WTC11 (cell line): ENCODE measurements at places on chromosomes 5 and 9. TPM values are rescaled to one million over a fixed set of nuclear protein-coding genes. Genes with fewer than 3 reads are reported as not detected.

DNA sequence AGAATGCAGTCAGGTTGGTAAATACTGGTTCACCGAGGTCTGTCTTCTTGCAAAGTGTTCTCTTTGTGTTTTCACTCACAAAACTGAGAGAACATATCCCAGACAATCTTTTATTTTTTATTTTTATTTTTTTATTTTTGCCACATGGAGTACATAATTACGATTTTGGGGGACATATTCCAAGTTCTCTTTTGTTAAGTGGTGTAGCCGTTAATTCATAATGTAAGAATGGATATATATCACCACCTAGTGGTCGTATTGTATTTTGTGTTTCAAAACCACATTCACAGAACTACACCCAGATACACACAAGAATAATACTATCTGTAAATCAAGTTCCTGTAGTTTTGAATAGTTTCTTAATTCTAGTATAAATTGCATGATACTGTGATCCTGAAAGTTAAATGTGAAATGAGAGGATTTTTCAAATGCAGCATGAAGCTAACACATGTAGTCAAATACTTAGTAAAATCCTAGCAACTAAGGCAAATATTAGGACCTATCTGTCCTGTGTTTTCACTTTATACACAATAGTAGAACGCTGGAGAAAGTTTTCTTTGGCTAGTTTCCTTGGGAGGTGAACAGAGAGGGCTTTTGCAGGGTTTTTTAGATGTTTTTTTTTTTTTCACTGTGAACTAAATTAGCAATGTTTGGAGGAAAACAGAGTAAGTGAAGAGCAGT lies 92.7 kb downstream of the VCAN start:
- no peak overlapping the region for H3K4me3 ChIP-seq
- no peak overlapping the region for H3K27ac ChIP-seq
- H3K4me1 ChIP-seq: peaks cover 5% of the 10 kb centered on the region
- no peaks in the 10 kb centered on the region for H3K27me3 ChIP-seq

DNA sequence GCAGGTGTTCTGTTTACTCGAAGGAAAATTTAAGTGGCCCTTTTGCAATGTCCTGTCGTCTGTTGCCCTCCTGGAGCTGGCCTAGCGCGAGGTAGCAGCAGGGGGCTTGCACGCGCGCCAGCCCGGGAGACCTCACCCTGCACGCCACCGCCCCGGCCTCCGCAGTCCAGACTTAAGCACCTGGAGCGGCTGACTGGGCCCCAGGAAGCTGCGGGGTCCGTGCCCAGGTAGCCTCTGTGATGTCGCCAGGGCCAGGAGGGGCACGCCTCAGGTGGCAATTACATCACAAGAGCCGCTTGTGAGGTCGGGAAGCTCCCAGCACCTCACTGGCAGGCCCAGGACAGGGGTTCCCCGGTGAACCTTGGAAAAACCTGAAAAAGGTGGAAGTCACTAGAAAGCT lies at the start of gene SAXO1:
Gene SAXO1 (minus strand): TSS at position 195 of the 400 bp plus-strand sequence. CDS start 301 bp downstream, outside the sequence.
- no peak for DNase-seq
- no peak within 1 kb of the TSS for H3K27ac ChIP-seq
- peaks cover 4% of the 10 kb centered on the region for H3K4me1 ChIP-seq
- H3K27me3 ChIP-seq: no peaks in the 10 kb centered on the region; the same call in 1 of the 2 replicates

GRCh38 chr9:122197426-122197825 lies 31.3 kb downstream of the LHX6 start:
- no peaks in the 10 kb centered on the region for H3K27me3 ChIP-seq
- H3K4me1 ChIP-seq: peaks cover 15% of the 10 kb centered on the region
- H3K27ac ChIP-seq: no peak overlapping the region
- DNase-seq: no peak
- no peak overlapping the region for H3K4me3 ChIP-seq

Gene ACOT12
- 0.16 TPM in 1 of 3 replicates, not detected in the others for total RNA-seq

- H3K4me3 ChIP-seq: peak within 1 kb of the TSS; percentile 83
- H3K36me3 ChIP-seq: no peaks in the 10 kb centered on the region
- H3K27me3 ChIP-seq: peaks cover 26% of the 10 kb centered on the region
- peak; percentile 75 for DNase-seq
- peaks cover 54% of the 10 kb centered on the region for H3K4me1 ChIP-seq
- peak within 1 kb of the TSS; percentile 90 for H3K27ac ChIP-seq
Observed at GRCh38 chr9:77648234-77649108, at the start of gene GNA14. GNA14 (minus strand) TSS chr9:77648322; CDS start chr9:77647793, 529 bp downstream.
